Hematopoietic multipotent progenitor cell treated with erythropoietin and hydrocortisone succinate and interleukin-3 and kit ligand, for 8 days (in vitro differentiated cells): ENCODE measurements at places on chromosomes 6 and 20.

DNA sequence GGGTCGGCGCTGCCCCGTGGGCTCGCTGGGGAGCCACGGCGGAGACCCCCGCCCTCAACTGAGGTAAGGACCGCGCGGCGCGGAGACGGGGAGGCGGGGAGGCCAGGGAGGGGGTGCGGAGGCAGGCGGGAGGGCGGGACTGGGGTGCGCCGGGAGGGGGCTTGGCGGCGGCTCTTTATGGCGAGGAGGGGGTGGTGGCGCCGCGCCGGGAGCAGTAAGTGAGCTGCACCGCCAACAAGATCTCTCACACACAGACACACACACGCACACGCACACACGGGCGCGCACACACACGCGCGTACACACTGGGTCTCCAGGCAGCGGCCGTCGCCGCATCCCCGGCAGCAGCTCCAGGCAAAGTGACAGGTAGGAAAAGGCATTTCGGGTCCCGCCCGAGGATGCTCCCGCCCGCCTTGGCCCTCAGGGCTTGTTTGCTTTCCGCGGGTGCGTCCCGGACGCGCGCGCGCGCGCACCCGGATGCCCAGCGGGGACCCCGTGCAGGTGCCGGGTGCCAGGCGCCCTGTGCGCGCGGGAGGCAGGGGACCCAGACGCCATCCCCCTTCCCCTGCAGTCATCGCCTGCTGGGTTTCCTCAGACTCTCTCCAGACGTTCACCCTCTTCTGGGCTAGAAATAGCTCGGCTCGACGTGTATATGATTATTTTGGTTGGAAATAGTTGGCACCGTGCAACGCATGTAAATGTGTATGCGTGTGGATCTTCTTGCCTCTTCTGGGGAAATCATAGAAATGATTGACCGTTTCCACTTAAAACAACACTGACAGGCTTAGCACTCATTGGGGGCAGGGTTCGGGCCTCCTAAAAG is at the start of gene PLCB4:
PLCB4 (plus strand) TSS at position 247 of the 823 bp plus-strand sequence. CDS start 238,728 bp downstream, outside the sequence.
- DNase-seq: peak; percentile 26

GRCh38 chr6:11318835-11319813 is 86.7 kb upstream of the NEDD9 start:
- no peak for DNase-seq

GRCh38 chr20:51525241-51526105 is 17.0 kb downstream of the NFATC2 start:
- DNase-seq: no peak

DNA sequence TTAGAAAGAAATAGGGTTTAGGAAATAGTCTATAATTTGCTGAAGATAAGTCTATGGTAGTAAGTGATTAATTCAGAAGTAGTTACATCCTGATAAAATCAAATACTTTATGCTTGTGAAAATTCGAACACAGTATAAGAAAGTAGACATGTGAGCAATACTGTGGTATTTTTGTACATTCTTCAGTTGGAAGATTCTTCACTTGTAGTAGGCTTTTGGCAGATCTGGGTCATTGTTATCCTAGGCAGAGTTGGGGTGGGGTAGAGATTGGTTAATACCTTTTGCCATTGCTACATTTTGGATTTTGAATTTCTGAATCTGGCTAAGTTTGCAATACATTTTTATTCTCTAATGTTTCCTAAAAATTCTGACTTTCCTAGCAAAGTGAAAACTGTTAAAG is 197.5 kb downstream of the BCKDHB start:
- DNase-seq: no peak

GRCh38 chr6:142856624-142857232 is 88.2 kb downstream of the HIVEP2 start:
- no peak for DNase-seq

DNA sequence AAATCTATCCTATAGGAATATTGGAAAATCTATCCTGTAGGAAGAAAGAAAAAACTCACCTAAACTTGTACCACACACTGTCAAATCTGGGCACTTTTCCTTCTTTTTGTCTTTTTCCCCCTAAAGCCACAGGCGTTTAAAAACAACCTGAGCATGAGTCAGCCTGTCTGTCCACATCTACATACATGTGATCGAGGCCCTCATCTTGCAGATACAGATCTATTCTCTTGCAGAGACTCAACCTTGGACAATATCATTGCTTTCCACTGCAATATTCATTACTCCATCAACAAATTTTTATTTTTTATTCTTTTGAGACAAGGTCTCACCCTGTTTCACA is 95.9 kb upstream of the IYD start:
- no peak for DNase-seq
